Stimulated activated CD4-positive, alpha-beta T cell treated with anti-CD3 and anti-CD28 coated beads, Interleukin-12 subunit alpha, Interleukin-12 subunit beta, amount 100 ng/mL, for 4 hours (primary cell): ENCODE measurements at places on chromosomes 1 and 21.

DNA sequence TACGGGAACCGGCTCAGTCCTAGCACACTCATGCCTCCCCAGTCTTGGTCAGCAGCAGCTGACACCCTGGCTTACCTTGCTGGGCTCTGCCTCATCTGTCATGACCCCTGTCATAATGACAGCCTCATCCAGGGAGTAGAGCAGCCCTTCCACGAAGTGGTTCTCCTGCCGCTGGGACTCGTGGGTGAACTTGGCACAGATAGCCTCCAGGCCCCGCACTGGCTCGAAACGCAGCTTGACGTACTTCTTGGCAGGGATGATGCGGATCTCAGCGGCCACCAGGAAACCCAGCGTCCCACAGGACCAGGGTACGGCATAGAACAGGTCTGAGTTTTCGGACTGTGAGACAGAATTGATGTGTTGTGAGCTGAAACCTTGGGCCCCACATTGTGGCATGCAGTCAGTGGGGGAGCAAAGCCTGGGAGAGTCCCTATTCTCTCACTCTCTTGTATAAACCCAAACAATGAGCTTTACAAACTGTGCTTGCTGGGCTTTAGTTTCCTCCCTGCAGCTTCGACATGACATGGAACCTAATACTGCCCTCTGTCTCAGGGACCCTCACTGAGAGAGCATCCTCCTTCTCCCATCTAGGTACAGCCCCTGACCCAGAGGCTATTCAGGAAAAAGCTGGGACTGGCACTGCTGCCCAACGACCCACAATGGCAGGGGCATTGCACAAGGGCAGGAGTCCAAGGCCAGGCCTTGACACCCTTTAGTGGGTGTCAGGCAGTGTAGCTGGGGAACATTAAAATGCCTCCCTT, 15.5 kb downstream of the DHCR24 start:
- DNase-seq: no peak

GRCh38 chr1:17982197-17982596, 125.4 kb upstream of the IGSF21 start:
- DNase-seq: no peak

- no peak for DNase-seq
These were observed 125.4 kb downstream of the KCNJ6 start for GRCh38 chr21:37790905-37791304.

- DNase-seq: no peak
These were observed 77.2 kb downstream of the MPZL1 start for GRCh38 chr1:167798952-167799351.

- no peak for DNase-seq
These were observed 34.9 kb downstream of the CHML start for GRCh38 chr1:241605146-241605805.

- no peak for DNase-seq
These were observed 115.5 kb upstream of the NCAM2 start for GRCh38 chr21:20882462-20883407.

DNA sequence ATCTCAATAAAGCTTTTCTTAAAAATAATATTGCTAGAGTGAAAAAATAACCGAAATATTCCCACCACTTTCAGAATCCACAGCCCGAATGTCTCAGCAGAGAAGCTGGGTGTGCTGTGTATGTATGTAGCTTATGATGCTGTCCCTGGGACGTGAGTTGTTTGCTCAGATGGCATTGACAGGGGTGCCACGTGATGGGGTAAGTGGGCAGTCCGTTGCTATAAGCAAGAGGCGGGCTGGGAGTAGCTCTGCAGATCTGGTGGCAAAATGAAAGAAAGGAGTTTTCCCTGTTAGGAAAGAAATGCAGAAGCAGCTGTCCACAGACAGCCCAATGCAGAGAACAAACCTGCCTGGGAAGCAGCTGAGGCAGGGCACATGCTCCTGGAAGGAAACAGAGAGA, 3.8 kb upstream of the FAM20B start:
- DNase-seq: no peak

DNA sequence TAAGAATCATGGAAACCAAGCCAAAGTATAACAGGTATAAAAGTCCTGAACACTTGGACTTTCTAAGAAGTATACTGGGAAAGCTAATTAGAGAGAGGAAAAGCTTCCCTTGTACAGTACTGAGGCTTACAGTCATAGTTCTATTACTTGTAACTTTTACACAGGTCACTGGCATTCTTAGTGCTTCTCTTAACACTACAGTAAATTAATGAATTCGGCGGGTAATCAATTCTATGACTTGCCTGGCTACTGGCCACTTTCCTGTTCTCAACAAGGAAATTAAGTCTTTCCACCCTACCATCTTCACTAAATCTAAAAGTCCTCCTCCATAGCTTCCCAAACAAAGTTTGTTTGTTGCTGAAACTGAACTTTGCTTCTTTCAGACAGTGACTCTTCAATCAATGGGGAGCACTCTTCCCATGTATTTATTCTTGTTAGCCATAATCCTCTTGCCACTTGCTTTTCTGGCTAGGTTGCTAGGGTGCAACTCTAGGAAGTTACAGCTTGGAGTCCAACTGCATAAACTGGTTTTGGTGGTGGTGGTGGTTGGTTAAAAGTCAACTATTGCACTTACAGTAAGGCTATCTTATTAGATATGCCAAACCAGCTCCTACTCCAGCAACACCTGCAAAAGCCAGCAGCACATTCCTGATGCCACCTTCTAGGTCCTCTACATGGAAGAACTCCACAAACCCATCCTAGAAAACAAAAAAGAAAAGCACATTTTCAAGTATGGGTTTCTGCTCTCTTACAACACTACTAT, 2.4 kb downstream of the MCL1 start:
- DNase-seq: no peak

DNA sequence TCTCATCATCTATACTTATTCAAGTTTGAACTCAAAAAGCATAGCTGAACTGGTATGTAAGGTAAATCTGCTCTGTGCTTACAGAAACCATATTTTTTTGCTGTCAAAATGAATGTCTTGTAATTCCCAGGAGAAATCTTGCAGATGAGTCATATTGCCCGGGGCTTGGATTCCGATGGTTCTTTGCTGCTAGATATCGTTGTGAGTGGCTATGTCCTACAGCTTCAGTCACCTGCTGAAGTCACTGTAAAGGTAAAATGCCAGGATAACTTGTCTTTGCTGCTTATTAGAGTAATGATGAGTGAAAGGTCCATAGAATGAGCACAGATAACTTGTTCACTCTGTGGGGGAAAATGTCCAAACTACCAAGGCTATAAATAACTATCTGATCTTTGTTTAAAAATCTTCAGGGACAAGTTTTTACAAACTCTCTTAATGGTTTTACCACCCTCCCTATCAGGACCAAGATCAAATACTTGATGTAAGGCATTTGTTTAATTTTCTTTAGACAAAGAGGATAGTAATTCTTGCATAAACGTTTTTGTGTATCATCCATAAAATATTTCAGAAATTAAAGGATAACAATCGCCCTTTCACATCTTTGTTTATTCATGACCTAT, 222.3 kb downstream of the TPR start:
- no peak for DNase-seq

DNA sequence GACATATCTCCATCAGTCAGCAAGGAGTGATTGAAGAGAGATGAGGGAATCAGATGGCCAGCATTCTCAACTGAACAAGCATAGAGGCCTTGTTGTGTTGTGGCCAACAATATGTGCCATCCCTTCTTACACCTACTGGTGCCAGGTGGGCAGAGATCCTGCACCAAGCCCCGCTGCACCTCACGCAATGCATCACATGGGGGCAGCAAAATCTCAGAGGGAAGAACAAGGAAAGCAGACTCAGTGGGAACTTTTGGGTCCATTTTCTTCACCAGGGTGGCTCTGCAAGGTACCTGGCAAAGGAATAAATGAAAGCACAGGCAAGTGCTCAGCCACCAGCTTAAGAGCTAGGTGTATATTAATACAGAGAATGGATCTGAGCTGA, 33.2 kb downstream of the HSD3B2 start:
- no peak for DNase-seq

DNA sequence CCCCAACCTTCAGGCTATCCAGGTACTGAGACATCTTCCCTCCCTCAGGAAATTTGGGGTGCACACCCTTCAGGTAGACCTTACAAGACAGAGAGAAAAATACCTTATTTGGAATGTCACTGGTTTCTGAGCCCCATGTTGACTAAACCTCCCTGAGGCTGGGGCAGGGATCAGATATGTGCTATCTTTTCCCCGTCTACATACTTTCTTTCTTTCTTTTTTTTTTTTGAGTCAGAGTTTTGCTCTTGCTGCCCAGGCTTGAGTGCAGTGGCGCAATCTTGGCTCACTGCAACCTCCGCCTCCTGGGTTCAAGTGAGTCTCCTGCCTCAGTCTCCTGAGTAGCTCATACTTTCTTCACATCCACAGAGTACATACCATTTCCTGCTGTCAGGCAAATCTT, 1.6 kb downstream of the CYB5R1 start:
- no peak for DNase-seq

DNA sequence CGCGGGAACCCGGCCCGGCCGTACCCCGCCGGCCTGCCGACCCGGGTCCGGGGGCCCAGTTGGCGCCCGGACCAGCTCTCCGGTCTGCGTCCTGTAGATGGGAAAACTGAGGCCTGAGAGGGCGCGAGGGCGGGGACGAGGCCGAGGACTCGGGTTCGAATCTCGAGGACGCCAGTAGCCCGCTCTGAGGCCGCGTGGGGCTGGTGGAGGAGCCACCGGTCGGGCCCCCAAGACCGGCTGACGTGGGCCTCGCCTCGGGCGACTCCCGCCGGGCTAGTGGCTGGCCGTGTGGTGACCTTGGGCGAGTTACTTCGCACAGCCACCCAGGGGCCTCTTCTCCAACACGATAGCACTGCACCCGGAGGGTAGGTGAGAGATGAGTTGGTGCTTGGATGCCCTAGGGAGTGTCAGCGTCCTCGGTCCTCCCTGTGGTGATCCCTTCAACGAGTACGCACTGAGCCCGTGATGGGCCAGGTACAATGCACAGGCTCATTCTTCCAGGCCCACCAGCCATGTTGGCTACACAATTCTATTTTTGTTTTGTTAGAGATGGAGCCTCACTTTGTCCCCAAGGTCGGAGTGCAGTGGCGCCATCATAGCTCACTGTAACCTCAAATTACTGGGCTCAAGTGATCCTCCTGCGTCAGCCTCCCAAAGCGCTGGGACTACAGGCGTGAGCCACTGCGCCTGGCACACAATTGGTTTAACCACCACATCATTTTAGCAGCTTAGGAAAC, 404 bp upstream of the SCMH1 start:
- no peak for DNase-seq

- DNase-seq: no peak
These were observed 298.6 kb downstream of the PTPRC start for GRCh38 chr1:198937231-198938031.

DNA sequence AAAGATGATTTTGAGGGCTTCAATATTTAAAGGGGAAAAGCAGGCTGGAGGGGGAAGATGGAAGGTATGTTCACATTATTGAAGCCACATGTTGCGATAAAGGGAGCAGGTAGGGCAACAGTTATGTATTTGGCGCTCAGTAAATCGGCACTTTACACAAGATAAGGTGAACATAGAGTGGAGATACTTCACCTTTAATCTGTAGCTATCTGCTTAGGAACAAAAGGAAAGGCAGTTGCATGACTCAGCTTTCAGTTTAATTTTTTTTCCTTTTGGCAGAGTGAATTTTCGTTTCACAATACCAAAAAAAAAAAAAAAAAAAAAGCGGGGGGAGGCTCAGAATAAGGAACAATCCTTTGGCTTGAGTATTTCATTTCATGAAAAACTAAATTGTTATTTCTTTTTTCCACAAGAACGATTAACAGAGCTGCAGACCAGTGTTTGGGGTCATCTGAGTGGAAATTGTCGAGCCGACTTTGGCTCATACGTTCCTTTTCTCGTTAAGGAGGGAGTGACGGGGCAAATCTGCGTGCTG, 1.1 kb upstream of the COQ8A start:
- DNase-seq: no peak

DNA sequence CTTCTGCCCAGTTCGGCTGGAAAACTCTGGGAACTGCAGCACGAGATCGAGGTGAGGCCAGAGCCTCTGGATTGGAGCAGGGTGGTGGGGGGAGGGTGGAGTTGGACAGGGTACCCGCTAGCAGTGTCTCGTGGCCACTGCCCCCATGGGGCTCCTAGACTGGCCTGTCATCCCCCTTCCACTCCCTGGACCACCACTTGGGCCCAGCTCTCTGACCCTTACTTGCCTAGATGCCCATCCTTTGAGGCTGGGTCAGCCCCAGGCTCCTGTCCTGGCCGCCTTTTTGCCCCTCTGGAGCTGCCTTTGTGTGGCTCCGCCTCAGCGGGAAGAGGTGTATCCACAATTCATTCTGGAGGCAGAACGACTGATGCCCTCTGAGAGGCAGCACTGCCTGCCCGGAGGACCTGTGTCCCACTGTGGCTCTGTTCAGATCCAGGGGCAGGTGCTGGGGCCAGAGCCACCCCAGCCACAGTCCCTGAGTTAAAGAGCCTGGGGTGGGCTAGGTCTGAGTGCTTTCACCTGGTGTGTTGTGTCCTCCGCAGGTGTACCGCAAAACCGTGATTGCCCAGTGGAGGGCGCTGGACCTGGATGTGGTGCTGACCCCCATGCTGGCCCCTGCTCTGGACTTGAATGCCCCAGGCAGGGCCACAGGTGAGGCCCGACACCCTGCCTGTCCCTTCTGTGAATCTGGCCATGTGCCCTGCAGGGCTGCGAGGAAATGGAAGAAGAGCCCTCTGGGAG, 17.7 kb downstream of the FAAH start:
- DNase-seq: no peak

- no peak for DNase-seq
These were observed 657.4 kb upstream of the ADGRL4 start for GRCh38 chr1:79663916-79664315.

DNA sequence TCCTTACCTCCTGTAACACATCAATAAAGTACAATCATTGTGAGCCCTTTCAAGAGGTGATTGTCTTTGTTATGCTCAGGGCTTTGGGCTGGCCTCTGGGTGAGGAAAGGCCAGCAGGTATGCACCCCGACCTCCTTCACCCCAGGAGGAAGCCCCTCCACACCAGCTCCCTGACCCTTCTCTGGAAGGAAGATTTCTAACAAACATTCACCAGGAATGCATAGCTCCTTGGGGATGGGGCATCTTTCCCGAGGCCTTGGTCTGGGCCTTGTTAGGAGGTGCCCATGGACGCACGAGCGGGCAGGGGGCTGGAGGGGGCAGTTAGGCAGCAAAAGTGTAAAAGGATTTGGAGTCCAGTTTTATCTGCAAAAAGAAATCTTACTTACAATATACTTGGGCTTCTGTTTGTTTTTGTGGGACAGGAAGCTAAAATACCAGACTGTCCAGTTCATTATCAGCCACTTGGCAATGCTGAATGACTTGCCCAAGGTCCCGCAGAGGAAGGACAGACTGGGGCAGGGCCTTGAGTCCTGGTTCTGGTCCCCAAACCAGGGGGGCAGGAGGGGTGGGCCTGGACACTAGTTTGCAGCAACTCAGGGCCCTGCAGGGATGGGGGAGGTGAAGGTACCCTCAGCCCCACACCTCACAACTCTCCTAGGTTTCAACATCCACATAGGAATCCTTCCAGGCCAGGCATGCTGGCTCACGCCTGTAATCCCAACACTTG, 10.1 kb downstream of the ZC3H12A start:
- DNase-seq: no peak

DNA sequence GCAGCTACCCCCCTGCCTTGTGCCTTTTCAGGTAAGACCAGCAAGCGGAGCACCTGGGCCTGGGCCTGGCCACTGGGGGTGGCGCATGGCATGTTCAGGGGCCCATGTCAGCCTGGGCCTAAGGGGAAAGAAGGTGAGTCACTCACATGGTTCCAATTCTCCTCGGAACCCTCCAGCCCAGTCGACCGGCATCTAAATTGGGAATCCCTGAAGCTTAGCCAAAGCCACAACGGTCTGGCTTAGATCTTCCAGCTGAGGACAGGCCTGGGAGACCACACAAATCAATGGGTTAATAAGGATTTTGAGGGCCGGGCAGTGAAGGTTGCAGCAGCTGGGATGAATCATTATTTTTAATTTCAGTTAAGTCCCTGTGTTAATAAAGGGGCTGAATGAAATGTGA, 145.1 kb upstream of the SMYD2 start:
- no peak for DNase-seq

- peak; percentile 73 for DNase-seq
These were observed 29.1 kb upstream of the A3GALT2 start for GRCh38 chr1:33349778-33350610.
